ENCODE measurements at places on chromosomes 6 and 20.

DNA sequence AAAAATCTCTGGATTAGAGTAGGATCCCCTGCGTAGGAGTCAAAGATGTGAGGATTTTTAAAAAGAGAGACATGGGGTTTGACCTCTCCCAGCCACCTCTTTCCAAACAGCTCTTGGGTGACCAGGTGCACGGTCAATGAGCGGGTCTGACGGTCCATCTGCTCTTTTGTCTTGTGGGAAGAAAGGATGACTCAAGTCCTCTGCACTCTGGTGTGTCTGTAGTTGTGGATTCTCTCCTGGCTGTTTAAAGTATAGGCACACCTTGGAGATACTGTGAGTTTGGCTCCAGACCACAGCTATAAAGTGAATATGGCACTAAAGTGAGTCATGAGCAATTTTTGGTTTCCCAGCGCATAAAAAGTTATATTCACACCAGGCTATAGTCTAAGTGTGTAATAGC is 209.8 kb downstream of the BMP7 start:
- no peak for DNase-seq

GRCh38 chr20:47758517-47759450 is 26.5 kb downstream of the SULF2 start:
- DNase-seq, result no peak

- DNase-seq, result peak; percentile 59
Measured at GRCh38 chr20:6562111-6562510, 205.4 kb upstream of the BMP2 start.

GRCh38 chr6:43740961-43741764 is 28.8 kb upstream of the VEGFA start:
- DNase-seq, result no peak

GRCh38 chr6:71043902-71044301 is 87.0 kb upstream of the B3GAT2 start:
- no peak for DNase-seq

DNA sequence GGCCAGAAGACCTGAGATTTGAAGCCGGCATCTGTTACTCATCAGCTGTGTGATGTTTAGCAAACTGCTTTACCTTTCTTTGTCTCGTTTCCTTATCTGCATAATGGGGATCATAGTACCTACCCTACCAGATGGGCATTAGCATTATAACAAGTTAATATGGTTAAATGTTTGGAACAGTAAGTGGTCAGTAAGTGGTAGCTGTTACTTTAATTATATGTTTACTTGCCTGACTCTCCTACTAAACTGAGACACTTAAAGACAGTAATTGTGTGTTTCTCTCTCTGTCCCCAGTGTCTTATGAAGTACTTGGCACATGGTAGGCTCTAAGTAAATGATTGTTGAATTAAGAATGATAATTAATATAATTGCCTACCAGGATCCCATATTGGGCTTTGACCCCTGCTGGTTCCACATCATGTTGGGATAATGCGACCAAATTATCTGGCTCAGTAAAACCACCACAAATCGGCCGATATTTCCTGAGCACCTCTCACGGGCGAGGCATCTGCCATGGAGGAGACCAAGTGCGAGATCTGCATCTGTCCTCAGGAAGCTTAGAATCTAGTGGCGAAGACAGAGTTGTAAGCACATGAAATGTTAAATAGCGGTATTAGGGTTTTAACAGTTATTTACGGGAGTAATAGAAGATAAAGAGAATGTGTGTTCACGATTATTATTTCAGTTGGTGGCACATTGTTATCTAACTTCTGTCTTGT is 31.4 kb downstream of the PTK7 start:
- no peak for DNase-seq

- no peak for DNase-seq
Measured at GRCh38 chr6:25781134-25781533, 26.6 kb downstream of the SLC17A4 start.

- DNase-seq, result peak; percentile 69
Measured at GRCh38 chr20:47360297-47361056, 4.0 kb upstream of the ZMYND8 start.

- no peak for DNase-seq
Measured at GRCh38 chr6:54988576-54988975, 142.0 kb downstream of the FAM83B start.

- peak; percentile 86 for DNase-seq
Measured at GRCh38 chr6:158002951-158003853, 21.5 kb downstream of the SYNJ2 start.

GRCh38 chr6:33490198-33490597 is 35.8 kb downstream of the ZBTB9 start:
- DNase-seq, result no peak

- DNase-seq, result no peak
Measured at GRCh38 chr6:97805596-97805995, 522.6 kb upstream of the MMS22L start.

DNA sequence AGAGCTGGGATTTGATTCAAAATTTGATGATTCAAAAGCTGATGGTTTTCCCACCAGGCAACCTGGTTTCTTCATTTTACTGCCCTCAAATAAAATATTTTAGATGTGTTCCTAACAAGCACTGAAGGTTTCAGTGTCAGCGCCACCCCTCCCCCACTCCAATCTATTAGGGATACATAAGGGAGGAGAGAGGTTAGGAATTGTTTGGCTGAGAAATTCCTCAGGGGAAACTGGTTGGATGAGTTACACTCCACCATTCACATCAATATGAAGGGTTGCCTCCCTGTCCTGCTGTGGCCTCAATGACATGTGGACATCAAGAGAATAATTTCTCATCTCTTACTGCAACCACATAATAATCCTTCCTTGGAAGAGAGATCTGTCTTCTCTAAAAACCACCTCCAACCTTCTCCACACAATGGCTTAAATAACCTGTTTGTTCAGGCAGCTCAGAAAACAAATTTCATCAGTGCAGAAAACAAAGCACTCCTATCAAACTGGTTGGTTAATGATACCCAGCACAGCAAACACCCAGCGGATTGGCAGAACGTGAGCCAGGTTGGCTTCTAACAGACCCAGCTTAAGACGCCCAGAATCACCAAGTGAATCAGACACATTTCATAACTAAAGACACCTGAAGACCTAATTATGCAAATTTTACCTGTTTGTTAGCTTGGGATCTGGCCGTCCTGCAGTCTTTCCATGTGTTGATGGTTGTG is 136.0 kb upstream of the SGK1 start:
- DNase-seq, result no peak

DNA sequence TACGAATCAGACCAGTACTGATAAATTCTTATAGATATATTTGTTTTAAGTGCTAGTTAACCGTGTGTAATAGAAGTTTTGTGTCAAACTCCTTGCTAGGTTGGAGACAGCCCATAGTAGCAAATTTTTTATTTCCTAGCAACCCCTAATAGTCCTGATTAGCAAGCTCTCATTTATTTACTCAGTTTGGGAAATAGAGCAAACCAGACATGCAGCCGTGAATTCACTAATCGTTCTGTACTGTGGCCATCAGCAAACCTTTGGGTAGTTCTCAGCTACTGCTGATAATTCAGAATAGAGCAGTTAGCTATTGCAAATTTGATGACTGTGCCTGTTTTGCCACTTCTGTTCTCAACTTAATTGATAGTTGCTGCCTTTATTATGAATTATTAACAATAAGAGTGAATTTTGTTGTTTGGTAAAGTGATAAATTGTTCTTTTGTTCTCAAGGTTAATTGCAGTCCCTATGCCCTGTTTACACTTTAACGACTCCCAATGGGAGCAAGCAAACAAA is 215.8 kb downstream of the GRM1 start:
- DNase-seq, result no peak

DNA sequence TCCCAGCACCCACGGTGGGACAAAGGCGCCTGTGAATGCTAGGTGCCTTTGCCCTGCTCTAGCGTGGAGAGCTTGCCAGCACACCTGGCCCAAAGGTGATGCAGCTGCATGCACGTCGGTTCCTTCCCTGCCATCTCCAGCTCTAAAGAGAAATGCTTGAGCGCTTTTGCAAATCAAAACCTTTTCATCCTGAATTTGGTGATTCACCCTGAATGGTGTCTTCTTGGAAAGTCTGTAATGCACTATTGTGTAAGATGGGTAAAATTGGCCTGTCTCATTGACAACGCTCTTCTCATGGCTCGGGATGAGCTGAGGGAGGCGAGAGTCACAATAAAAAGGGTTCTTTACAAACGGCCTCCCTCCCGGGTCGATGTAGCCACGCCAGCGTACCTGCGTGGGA is 103.1 kb upstream of the ID4 start:
- DNase-seq, result no peak

- no peak for DNase-seq
Measured at GRCh38 chr6:83378621-83379388, 52.0 kb downstream of the ME1 start.

GRCh38 chr6:51992876-51993275 is 94.5 kb downstream of the PKHD1 start:
- DNase-seq, result no peak

DNA sequence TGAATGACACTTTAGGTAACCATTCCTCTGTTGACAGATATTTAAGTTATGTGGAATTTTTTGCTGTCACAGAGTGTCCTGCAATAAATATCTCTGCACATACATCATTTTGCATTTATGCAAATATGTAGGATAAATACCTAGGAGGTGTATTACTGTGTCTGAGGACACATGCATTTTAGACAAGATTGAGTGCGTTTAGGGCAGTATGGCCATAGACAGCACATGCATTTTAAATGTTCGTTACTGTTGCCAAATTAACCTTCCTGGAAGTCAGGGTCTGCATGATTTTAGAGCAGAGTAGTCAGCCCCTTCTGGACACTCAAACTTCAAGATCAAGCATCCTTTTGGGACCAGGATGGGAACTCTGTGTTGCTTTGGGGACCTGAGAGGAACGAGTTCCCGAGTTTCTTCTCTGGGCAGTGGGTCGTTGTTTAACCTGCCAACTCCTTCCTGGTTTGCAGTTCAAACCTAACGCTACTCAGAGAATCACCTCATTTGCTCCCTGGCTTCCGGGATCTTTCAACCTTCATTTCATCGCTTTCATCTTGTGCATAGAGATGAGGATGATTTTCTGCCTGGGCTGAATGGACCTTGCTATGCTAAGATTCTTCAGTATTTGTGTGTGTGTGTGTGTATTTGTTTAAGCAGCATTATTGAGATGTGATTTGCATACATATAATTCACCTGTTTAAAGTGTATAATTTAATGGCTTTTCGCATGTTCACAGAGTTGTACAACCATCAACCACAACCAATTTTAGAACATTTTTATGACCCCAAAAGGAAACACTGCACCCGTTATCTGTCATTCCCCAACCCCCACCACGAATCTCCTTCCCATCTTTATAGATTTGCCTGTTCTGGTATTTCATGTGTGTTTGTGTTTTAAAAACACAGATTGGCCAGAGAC is 9.8 kb downstream of the BCAS4 start:
- DNase-seq, result no peak

DNA sequence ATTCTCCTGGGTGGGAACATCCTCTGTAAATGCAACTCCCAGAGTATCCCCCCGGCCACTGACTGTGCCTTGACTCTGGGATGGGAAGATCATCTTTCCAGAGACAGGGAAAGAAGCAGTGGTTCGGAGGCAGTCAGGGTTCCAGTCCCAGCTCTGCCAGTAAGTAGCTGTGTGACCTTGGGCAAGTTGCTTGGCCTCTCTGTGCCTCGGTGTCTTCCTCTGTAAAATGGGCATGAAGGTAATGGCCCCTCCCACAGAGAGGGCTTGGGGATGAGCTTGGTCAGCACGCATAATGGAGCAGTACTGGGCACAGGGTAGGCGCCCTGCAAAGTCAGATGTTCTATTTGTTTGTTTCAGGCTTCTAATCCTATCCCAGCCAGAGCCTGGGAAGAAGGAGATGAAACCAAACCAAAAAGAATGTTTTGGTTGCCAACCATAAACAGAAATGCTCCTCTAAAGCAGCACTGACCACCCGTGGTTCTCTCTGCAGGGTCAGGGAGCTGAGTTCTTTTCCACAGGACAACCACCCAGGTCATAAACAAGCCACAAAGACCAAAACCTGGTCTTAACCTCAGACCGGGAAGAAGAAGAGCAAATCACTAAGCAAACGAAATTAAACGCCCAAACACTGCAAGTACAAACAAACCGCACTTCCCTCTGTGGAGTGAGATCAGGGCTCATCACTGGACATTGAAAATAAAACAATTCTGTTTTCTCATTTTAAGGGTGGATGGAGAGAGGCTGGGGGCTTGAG is 381.0 kb upstream of the SULF2 start:
- no peak for DNase-seq

- no peak for DNase-seq
Measured at GRCh38 chr6:92687278-92687677, 732.1 kb downstream of the EPHA7 start.

DNA sequence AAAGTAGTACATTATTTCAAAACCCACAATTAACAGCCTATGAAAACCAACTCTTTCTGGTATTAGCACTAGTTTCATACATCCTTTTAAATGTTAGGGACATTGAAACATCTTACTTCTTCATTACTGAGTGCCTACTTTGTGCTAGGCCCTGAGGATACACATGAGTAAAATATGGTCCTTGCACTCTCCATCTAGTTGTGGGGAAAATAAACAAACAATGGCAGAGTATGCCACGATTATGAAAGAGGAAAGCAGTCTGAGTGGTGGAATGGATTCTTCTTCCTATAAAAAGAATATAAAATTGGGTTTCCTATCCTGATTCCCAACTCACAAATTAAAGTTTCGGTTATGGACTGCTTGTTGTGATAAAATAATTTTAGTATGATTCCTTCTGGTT is 84.9 kb downstream of the ATXN1 start:
- DNase-seq, result no peak

DNA sequence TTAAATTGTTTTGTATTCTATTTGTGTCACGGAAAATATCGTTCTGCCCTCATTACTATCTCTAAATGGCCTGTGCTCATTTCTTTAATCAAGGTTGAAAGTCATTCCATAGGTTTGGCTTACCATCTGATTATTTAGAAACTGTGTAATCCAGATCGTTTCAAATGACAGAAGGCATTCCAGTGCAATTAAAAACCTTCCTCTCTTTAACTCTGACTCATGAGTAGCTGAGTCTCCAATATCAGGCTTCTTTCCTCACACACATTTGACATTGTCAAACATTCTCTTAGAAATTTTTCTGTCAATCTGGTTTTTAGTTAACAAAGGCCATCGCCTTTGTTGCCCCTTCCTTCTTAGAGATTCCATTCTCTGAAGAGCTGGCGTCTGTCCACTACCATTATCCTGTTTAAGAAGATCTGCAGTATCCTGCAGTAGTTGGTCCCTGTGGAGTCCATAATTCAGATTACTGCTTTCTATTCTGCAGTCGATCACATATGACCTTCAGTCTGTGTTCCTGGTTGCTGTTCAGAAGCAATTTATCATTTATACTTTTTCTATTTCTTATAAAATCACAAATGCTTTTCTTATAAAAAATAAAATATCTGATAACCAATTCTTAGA is 3.9 kb upstream of the TRDN start:
- no peak for DNase-seq

GRCh38 chr20:53956013-53956715 is 114.2 kb downstream of the BCAS1 start:
- DNase-seq, result no peak

DNA sequence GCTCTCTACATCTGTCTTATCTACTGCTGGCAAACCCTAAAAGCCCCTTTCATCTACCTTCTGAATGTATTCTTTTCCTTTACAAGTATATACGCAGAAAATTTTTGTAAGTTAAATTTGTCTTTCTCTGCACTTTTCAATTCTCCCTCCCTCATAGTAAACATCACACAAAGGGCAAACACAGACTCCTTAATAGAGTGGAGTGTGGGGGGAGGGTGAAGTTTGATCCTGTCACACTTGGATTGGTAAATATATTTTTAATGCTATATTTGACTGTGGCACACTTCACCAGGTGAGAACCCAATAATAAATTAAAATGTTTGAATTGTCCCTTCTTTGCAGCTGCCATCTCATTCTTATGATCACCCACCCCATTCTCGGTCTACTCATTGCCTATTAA is 33.2 kb upstream of the PAQR8 start:
- DNase-seq, result no peak

All from kidney capillary endothelial cell (primary cell).